ENCODE measurements at places on chromosomes 2 and 18.

DNA sequence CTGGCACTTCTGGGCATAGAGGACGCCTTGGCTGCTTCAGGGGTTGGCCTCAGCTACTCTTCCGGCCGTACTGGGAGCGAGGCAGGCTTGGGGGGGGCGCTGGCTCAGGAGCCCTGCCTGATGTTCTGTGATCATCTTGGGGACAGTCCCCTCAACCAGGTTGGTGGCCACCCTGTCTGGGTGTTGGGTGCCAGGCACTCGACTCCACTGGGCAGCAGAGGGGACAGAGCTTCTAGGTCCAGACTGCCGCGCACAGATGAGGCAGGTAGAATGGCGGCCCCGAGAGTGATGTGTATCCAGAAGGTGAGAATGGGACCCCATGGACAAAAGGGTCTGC lies 84.9 kb downstream of the ASB1 start:
- DNase-seq, result no peak

DNA sequence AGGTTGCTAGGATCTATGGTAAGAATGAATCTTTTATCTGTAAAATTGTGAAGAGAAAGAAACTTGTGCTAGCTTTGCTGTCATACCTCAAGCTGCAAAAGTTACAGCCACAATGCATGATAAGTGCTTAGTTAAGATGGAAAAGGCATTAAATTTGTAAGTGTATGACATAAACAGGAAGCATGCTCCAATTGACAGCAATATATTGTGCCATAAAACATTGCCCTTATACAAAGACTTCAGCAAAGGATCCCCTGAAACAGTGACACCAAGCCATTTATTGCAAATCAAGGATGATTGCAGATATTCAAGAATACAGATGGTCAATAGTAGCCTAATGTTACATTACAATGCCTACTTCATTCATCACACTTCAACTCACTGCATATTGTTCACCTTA lies 283.1 kb downstream of the CPS1 start:
- DNase-seq, result no peak

DNA sequence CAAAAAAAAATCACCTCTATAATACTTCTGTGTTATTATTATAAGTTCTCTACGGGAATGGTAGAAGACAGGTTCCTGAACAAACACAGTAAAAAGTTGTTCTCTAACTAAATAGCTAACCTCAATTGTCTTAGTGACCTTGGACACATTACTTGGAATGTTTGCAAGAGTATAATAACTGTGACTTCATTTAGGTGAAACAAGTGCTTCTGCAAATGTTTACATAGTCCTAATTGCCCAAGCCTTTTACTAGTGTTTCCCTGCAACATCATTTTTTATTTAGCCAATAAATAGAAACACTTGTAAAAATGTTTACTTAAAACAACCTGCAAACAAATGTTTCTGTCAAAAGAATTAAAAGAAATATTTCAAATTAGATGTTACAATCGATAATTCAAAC lies 9.9 kb downstream of the PLEKHM3 start:
- DNase-seq, result no peak

DNA sequence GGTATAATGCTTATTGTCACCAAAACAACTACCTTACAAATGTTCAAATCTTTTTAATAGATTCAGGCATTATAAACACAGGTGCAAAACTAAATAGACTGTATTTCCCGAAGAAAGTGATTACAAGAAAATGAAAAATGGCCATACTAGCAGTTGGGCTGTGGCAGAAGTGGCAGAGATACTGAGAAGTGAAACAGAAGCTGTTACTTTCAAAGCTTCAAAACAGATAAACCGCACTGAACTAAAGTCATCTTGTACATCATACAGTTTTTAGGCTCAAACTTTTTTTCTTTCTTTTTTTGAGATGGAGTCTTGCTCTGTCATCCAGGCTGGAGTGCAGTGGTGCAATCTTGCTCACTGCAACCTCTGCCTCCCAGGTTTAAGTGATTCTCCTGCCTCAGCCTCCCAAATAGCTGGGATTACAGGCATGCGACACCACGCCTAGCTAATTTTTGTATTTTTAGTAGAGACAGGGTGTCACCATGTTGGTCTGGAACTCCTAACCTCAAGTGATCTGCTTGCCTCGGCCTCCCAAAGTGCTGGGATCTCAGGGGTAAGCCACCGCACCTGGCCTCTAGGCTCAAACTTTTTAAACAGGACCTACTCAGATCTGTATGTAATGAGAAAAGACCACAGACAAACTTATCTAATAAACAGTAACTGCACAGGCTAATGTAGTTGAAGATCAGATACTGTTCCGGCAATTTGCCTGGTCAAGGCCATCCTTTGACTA lies 77.9 kb upstream of the SATB2 start:
- DNase-seq, result no peak

DNA sequence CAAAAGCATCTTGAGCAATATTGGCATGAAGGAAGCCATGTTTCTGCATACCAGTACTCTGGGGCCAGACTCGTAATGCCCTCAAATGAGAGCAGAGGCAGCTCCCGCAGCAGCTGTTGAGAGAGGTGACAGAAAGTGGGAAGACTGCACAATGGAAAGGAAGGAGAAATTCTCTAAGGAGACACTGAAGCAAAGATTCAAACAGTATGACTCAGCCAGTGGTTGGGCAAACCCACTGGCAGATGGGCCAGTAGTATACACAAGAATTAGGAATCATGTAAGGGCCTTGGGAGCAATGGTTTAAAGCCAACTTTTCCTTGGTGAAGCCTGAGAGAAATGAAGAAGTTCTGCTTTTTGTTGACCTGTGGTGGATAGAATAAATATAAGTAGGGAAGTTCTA lies 2092.7 kb upstream of the PIK3C3 start:
- no peak for DNase-seq

DNA sequence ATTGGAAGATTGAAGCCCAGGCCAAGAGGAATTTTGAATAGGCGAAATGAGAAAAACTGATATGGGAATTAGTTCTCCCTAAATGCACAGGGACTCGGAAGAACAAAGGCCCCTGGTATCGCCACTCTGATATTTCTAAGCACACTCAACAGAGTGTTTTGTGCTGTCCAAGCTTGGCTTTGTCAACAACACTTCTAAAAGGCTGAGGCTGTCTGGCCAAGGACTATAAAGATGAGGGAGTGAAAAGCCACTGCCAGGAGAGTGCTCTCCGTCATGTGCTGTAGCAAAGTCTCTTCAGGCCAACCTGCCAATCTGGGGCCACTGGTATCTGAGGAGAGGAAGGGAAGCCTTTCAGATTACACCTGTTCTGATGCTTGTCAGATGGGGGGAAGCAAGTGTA lies 611.2 kb upstream of the PIK3C3 start:
- no peak for DNase-seq

- DNase-seq, result no peak
These were observed 167.0 kb downstream of the ZNF804A start for GRCh38 chr2:184765112-184765895.

DNA sequence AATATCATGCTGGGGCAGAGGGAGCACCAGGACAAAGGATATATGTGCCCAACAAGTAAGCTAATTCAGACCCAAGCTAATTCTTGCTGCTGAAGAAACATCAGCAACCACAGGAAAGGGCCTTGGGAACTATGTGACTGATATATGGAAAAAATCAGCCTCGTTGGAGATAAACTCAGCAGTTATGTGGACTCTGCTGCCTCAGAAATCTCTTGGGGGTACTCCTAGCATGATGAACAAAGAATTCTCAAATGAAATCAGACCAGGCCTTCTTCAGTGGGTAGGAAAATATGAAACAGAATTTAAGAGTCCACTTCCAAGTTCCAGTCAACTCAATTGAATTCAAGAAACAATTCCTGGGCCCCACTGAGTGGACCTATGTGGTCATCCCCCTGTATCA lies 367.9 kb downstream of the TNS1 start:
- no peak for DNase-seq

GRCh38 chr2:46521215-46521683 lies 41.9 kb downstream of the TMEM247 start:
- no peak for DNase-seq

DNA sequence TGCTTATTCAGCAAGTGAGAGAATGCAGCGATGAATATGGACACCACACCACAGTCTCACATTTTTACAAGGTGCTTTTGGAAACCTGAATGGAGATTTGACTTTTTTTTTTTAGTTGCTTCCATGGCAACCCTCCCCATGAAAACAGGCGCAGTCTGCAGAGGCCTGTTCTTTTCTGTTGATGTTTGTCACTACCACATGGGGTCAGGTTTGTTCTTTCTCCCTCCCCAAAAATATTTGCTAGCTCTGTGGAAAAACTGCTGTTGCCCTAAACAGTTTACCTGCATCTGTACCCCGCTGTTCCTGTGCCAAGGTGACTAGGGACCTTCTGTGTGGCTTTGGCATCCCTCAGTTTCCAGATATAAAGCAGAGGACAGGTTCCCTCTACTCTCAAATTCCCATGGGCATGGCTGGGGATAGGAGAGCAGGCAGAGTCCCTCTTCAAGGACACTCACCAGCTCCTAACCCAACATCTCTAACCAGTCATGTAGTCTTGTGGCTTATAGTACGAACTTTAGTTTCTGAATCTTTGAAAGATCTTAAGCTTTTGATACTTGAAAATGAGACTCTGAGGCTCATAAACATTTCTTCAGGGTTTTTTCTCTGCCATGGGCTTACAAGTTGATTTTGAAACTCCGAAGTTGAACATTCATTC lies 14.7 kb upstream of the MAPRE2 start:
- DNase-seq, result no peak

- no peak for DNase-seq
These were observed 17.4 kb upstream of the ACKR3 start for GRCh38 chr2:236552212-236552542.

DNA sequence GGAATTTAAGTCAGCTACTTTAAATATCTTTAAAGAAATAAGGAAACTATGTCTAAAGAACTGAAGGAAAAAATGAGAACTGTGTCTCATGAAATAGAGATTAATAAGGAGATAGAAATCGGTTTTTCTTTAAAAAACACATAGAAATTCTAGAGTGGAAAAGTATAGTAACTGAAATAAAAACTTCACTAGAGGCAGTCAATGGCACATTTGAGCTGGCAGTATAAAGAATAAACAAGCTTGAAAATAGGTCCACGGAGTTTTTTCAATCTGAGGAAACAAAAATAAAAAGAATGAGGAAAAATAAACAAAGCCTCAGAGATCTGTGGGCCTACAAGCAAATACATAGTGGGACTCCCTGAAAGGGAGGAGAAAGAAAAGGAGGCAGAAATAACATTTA lies 127.5 kb downstream of the TWIST2 start:
- no peak for DNase-seq

DNA sequence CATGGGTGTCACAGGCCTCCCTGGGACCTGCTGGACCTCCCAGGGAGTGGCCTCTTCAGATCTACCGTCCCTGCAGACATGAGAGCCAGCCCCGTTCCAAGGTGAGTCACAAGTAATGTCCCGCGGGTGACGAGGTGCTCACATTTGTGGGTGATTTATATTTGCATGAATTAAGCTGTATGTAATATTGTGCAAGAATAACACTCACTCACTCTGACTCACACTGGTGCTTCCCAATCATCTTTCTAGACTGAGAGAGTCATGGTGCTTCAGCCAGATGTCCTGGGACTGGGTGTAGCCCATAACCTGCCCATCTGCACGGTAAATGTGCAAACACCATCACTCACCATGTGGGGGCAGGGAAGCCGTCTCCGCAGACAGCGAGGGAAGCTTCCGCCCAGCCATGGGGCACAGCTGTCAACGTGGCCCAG lies 347.5 kb upstream of the SALL3 start:
- DNase-seq, result no peak

- DNase-seq, result no peak
These were observed 304.2 kb downstream of the CYP26B1 start for GRCh38 chr2:71843391-71843850.

Data from foreskin melanocyte (primary cell).